ENCODE measurements at places on chromosomes 5 and 9. TPM values are rescaled to one million over a fixed set of nuclear protein-coding genes. Genes with fewer than 3 reads are reported as not detected.

The OR1K1 gene
- total RNA-seq: not detected

The FST gene
- 1.6 TPM for total RNA-seq

The TIMD4 gene
- total RNA-seq: 1.4 TPM

The AQP7 gene
- not detected for total RNA-seq

The PCDHB13 gene
- 0.10 TPM for total RNA-seq

The PPP6C gene
- total RNA-seq: 51.4 TPM

The PCDHGC5 gene
- not detected for total RNA-seq

The COL27A1 gene
- 1.7 TPM for total RNA-seq

The LECT2 gene
- total RNA-seq: not detected

The IL4 gene
- total RNA-seq: 45.9 TPM

DNA sequence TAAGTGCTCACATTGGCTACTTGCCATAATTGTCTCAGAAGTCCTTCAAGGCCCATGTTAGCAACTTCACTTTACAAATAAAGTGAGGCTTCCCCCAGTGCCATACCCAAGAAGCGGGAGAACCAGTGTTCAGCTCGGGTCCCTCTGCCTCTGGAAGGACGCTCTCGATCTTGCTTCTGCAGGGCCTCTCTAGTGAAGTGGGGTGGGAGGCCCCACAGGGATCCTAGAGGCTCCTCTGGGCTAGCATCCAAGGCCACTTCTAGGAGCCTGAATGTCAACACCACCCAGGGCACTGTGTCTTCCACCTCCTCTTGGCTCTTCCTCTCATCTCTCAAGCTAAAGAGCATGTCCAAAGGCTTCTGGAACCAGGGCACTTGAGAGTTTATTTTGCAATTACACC is 282.5 kb downstream of the GADD45G start:
- DNase-seq: no peak

DNA sequence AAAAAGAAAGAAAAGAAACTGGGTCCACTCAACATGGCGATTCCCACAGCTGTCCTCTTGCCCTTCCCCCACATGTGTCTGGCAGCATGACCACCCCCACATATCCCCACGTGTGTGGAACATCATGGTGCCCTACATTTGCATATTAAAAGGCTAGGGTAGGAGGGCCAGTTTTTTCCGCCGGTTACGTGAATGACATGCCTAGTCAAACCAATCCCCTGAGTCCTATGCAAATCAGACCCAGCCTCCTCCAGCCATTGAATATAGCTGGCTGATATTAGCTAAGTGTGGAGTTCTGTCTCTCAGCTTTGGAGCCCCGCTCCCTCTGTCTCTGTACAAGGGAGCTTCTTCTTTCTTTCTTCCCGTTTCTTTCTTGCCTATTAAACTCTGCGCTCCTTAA is 33.0 kb upstream of the CCDC112 start:
- DNase-seq: no peak

GRCh38 chr5:54619731-54620130 is 102.2 kb downstream of the SNX18 start:
- DNase-seq: no peak

GRCh38 chr5:112186401-112186990 is 232.6 kb downstream of the EPB41L4A start:
- no peak for DNase-seq

DNA sequence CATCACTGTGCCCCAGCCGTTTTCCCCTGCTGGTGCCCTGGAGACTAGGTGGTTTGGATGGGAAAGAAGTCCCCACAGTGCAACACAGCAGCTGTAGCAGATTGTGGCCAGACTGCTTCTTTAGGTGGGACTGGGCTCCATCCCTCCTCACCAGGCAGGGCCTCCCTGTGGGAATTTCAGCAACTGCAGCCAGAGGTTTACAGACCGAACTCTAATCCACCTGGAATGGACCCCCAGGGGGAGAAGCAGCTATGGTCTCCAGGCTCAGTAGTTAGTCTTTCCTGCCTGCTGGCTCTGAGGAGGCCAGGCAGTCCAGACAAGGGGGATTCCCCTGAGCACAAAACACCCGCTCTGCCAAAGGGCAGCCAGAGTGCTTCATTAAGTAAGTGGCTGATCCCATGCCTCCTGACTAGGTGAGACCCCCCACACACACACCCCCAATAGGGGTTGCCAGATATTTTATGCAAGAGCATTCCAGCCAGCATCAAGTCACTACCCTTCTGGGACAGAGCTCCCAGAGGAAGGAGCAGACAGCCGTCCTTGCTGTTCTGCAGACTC is 188.9 kb downstream of the SGCD start:
- no peak for DNase-seq

GRCh38 chr5:82347201-82347865 is 69.2 kb upstream of the RPS23 start:
- no peak for DNase-seq

DNA sequence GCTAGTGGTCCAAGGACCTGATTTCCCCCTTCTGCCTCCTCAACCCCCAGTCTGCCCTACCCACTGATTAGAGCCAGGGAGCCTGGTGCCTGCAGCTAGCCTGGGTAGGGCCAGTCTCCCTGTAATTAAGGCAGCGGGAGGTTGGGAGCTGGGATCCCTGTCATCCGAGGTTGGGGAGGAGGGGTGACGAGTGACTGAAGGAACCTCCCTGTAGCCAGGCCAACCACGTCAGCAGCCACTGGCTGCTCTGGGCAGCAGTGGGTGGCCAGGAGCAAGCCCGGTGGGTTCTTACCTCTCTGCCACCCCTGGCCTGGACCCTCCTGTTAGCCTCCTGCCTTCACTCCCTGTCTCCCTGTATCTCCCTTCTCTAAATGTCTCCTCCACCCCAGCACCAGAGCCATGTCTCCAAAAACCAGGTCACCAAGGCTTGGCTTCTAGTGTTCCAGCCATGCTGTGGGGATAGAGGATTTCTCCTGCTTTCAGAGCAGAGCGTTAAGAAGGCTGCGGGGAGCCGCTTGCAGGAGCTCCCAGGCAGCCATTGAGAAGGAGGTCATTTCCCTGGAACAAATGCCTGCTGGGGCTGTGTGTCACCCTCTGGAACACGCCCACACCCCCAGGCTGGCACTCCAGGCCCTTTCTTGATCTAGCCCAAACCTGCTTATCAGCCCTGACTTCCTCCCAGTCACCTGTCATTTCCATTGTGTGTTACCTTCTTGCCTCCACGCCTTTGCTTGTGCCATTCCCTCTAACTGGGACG is 65.0 kb upstream of the GGTA1 start:
- DNase-seq: no peak

GRCh38 chr5:125413496-125414274 is 667.2 kb upstream of the ZNF608 start:
- DNase-seq: no peak

- DNase-seq: no peak
Measured at GRCh38 chr5:178478370-178478769, 111.8 kb downstream of the COL23A1 start.

- no peak for DNase-seq
Measured at GRCh38 chr5:166497496-166498104, 1793.8 kb upstream of the WWC1 start.

- DNase-seq: no peak
Measured at GRCh38 chr5:145668714-145669113, 166.4 kb downstream of the PRELID2 start.

- no peak for DNase-seq
Measured at GRCh38 chr5:171945066-171945465, 61.4 kb downstream of the FBXW11 start.

- DNase-seq: no peak
Measured at GRCh38 chr5:40141418-40141817, 538.3 kb upstream of the PTGER4 start.

DNA sequence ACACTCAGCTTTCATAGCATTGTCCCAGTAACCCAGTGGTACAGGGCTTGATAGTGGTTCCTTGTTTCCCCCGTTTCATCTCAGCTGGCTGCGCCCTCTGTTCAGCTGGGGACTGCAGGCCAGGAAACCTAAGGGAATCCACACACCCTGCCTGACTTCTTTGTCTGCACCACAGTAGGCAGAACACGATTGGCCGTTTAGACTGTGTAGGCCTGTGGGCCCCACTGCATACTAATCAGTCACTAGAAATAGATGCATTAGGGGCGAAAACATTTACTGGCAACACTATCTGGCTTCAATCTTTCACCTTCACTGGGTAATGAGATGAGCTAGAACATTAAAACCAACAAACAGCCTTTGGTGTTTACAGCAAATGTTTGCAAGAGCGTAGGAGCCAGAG is 512.7 kb upstream of the BRINP1 start:
- DNase-seq: no peak

DNA sequence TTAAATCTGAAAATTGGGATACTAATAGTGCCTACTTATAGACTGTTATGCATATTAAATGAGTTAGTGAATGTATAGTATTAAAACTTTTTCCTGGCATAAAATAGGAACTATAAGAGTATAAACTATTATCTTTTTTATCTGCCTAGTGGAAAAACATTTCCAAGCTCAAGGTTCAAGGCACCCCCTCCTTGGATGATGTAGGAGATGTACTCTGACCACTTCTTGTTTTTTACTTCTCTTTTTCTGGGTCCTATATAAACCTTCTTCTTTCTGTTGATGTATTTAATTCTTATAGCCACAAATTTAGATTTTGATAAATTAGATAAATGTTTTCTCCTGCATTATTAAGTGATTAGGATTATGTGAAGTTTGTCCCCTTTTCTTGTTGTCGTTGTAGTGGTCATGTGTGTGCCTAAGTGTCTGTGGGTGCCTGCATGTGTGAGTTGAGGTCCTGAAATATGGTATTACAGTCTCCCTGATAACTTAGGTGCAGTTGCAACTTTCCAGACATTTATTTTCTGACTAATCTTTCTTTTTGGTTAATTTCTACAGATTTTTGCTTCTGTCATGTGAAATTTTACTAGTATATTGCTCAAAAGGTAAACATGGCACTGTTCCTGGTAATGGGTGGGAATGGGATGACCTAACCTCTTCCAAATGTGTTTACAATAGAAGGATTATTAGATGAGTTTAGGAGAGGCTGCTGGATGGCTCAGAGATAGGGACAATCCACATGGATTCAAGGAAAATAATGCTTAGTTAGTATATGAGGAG is 160.8 kb upstream of the CDKN2B start:
- no peak for DNase-seq
